ENCODE measurements at places on chromosomes 1 and 21. TPM values are rescaled to one million over a fixed set of nuclear protein-coding genes. Genes with fewer than 3 reads are reported as not detected.
A peak's percentile ranks its signal among the peaks of the same experiment; 100 is the strongest.

DNA sequence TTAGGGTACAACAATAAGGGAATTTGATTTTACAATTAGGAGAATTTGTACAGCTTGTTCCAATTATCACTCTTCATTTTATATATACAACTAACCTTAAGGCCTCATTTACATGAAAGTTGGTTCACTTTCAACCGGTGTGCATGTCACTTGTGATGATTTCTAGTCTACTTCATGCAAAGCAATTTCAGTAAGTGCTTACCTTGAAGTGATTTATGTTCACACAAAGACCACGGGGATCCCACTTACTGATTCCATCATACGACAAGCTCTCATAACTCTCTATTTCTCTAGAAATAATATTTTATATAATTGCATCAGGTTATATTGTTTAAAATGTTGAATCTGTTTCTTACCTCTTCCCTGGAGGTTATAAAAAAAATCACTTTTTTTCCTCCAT is 100.3 kb upstream of the CHODL start:
- DNase-seq, result no peak

GRCh38 chr1:63817700-63818099 is 43.9 kb downstream of the ROR1 start:
- no peak for DNase-seq

DNA sequence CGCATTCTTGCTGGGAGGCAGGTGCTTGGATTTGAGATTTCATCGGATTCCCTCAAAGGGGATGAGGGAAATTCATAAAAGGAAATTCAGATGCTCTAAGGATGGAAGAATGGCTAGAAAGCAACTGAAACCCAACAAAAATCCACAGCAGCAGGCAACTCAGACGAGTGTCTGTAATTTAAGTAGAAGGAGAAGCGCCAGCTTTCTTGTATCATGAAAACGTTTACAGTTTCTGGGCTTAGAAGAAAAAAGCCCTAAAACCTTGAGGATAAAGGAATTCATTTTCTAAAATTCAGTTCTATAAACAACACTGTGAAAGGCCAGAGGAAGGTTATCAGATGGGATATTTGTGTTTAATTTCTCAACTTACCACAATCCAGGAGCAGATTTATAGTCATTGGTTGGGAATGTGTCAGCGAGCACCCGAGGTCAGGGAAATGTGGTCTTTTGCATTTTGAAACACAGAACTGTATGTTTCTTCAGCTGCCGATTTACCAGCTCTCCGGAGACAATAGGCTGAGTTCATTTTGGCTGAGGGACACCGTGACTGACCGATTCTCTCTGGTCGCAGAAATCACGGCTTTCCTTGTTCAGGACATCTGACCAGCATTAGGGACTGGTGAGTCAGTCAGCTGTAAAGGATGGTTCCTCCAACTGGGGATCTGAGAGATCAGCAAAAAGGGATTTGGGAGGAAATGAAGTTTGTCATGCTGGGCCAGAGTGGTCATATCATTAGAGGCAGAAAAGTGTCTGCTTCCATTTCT is 111.6 kb upstream of the ERRFI1 start:
- peak; percentile 85 for DNase-seq

DNA sequence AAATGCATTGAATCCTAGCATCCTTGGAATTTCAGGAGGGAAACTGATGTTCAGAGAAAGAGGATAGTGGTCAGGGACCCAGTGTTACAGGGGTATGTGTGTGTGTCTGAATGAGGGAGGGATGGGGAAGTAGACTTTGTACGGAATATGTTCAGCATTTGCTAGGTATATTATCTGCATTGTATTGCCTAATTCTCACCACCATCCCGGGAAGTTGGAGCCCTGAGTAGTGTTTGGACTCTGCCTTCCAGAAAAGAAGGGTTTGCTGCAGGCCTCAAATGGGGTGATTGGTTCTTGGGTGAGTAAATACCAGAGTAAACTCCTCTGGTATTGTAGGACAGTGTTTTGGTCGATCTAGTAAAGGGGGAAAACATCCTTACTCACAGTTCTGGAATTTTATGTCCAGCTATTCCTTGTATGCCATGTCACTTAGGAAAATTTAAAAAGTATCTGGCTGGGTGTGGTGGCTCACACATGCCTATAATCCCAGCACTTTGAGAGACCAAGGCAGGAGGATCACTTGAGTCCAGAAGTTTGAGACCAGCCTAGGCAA is 7.1 kb upstream of the ZNF496 start:
- no peak for DNase-seq

GRCh38 chr1:246000638-246001015 is 506.5 kb downstream of the SMYD3 start:
- DNase-seq, result no peak

DNA sequence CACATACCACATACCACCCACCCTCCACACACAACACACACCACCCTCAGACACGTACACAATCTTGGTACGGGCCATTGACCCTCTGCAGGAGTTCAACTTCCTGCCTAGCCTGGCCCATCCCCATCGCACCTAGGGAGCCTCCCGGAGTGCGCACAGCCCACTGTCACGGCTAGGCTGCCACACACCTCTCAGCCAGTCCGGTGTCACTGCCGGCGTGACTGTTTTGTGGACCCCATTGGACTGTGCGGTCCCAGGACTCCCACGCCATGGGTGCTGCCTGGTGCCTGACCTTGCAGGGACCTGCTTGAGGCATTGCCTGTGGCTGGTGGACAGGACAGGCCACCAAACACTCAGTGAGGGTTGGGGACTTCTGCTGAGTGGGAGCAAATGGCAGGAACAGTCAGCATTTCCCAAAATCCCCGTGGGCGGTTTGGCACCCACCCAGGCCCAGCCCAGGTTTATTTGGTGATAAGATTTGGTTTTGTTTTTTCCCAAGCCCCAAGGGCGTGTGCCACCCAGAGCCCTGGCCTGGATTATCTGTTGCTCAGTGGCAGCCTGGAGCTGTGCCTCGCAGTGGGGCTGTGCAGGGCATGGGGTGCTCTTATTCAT is 27.7 kb downstream of the RAB7B start:
- DNase-seq, result peak; percentile 53

DNA sequence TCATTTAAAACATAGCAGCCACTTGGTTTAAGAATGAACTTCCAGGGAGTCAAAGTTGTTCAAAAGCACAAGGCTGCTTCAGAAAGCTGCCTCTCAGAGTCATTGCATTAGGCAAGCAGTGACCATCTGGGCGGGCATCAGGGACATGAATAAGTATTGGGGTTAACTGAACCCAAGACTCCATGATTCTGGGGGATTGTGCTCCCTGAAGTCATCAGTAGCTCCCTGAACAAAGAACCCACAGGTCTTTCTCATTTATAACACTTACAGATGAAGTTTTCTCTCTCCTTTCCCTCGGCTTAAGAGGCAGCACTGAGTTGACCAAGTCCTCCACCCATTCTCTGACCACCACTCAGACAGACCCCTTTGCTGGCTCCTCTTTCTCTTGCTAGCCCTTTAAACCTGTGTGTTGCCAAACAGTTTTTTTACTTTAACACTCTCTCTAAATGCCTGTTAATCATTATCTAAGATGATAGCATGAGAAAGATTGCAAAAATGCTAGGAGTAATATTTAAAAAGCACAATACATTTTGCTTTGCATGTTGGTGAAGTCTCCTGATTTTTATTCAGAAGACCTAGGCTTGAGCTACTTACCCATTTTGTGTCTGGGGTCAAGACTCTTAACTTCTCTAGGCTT is 77.0 kb upstream of the ARHGAP29 start:
- no peak for DNase-seq

GRCh38 chr21:28294051-28294450 is 698.6 kb downstream of the LTN1 start:
- no peak for DNase-seq

GRCh38 chr1:195761104-195761503 is 847.1 kb downstream of the KCNT2 start:
- DNase-seq, result no peak

GRCh38 chr21:34952701-34953100 is 96.4 kb downstream of the RUNX1 start:
- DNase-seq, result no peak

GRCh38 chr21:36120304-36120888 is 14.5 kb upstream of the CBR3 start:
- peak; percentile 79 for DNase-seq

- no peak for DNase-seq
These were observed 21.1 kb downstream of the TMEM51 start for GRCh38 chr1:15174615-15174983.

- no peak for DNase-seq
These were observed 712 bp downstream of the KCNA2 start for GRCh38 chr1:110605446-110605845.

DNA sequence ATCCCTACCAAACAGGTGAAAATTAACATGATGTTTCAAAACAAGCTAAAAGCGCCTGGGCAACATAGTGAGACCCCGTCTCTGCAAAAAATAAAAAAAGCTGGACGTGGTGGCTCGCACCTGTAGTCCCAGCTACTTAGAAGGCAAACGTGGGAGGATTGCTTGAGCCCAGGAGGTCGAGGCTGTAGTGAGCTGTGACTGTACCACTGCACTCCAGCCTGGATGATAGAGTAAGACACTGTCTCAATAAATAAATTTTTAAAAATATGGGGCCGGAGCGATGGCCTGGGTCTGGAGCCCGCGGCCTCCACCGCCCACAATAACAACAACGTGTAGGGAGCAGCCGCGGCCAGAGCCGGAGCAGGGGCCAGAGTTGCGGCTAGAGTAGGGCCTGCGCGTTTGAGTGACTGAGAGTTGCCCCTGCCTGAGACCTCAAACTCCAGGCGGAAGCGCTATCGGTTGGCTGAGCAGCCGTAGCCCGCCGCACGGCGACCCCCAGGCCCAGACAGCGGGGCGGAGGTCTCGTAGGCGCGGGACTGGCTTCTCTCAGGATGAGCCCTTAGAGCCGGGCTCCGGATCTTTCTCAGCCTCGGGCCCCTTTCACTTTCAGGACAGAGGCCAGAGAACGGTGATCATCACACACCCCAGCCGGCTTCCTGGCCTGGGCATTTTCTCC is 41.4 kb downstream of the ZMYM1 start:
- no peak for DNase-seq

DNA sequence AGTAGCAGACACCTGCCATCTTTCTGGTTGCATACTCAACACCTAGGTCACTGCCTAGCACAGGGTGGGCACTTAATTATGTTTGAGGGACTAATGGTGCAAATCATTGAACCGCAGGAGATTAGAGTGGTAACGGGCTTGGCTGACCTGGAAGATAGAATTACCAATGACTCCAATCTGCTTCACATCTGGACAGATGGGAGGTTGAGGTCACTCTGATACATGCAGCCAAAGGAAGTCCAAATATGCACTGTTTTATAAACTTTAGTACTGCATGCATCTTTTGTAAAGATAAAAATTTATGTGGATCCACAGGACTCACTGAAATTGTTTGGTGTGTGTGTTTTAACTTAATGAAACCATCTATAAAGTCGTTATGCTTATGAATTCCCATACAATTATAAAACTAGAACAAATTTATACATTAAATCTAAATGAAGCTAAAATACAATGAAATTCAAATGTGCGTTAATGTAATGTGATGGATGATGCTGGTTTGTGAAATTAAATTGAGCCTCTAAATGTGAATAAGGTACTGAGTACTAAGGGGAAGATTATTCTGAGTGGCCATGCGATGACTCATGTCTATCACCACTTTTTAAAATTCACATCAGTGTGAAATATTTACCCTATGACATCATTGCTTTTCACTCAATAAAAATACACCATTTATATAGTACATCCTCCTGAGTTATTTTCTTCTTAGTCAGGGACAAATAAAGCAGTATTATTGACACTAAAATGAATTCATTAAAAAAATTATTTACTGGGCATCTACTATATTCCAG is 224.7 kb upstream of the FAM78B start:
- DNase-seq, result no peak

- peak; percentile 59 for DNase-seq
These were observed 35.5 kb upstream of the SLC19A1 start for GRCh38 chr21:45577801-45578175.

DNA sequence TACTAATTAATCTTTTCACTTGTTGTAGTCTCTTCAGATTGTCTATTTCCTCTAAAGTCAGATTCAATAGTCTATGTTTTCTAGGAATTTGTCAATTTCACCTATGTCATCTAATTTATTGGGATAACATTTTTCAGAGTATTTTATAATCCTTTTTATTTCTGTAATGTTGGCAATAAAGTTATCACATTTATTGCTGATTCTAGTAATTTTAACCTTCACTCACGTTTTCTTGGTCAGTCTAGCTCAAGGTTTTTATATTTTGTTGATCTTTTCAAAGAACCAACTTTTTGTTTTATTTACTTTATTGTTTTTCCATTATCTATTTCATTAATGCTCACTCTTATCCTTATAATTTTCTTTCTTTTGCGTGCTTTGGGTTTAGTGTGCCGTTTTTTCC is 97.9 kb upstream of the GNG12 start:
- no peak for DNase-seq

- DNase-seq, result no peak
These were observed 1106.5 kb upstream of the TMPRSS15 start for GRCh38 chr21:19510057-19510456.

DNA sequence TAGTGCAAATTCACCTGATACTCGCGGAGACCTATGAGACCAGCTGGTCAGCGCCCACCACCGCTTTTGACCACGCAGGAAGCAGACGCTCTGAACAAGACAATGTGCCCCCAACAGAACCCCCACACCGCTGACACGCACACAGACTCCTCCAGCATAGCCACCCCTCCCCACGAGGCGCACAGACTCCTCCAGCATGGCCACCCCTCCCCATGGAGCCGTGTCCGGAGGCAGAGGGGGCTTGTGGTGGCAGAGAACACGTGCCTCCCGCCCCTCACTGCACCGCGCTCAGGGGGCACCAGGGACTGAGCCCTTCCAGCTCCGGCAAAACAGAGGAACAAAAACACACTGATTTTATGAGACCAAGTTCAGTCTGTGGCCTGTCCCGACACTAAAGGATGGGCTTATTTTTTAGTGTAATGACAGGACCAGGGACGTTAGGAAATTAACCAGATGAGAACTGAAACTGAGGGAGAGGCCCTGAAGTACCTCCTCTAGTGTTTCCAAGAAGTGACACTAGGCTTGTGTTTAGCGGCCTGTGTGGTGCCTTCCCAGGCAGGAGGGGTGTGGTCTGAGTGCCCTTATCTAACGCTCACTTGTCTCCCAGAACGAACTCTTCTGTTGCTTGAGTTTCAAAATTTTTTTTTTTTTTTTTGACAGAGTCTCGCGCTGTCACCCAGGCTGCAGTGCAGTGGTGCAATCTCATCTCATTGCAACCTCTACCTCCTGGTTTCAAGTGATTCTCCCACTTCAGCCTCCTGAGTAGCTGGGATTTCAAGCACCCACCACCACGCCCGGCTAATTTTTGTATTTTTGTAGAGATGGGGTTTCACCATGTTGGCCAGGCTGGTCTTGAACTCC is 10.0 kb upstream of the AGPAT3 start:
- DNase-seq, result no peak

- peak; percentile 80 for DNase-seq
These were observed at the start of gene GOLT1A for GRCh38 chr1:204213668-204214662. TSS of gene GOLT1A (minus strand) at chr1:204213988. CDS start at chr1:204213906, 82 bp downstream.

The OR2T33 gene
- polyA plus RNA-seq, result not detected

The PIK3R3 gene
- 2.4 TPM for polyA plus RNA-seq

The SPAG17 gene
- not detected for polyA plus RNA-seq

The PPIAL4G gene
- 0.09 TPM for polyA plus RNA-seq

The C1orf141 gene
- not detected for polyA plus RNA-seq

The NEK2 gene
- 1.8 TPM for polyA plus RNA-seq

The PTPRU gene
- 1.8 TPM for polyA plus RNA-seq

The CD5L gene
- polyA plus RNA-seq, result not detected

The MSH4 gene
- 0.07 TPM for polyA plus RNA-seq
